CD4-positive, alpha-beta T cell treated with Interleukin-17A for 1 hour (primary cell): ENCODE measurements at places on chromosomes 11 and 22.

GRCh38 chr11:42025121-42025803 is 565.8 kb upstream of the LRRC4C start:
- DNase-seq = no peak

DNA sequence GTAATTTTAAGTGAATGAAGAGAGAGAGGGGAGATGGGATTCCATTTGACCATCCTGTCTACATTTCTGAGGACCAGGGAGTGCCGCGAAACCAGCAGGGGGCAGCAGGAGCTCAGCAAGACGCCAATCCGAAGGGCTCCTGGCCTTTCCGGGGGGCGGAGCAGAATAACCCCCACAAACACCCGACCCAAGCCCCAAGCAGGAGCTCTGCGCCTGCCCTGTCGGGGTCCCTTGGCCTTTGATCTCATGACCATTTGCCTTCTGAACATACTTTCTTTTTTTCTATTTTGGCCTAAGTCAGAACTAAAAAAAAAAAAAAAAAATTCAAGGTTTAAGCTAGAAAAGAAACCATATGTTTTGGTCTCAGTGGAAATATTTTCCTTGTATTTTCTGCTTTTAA is 21.9 kb upstream of the SCN2B start:
- peak; percentile 83 for DNase-seq

DNA sequence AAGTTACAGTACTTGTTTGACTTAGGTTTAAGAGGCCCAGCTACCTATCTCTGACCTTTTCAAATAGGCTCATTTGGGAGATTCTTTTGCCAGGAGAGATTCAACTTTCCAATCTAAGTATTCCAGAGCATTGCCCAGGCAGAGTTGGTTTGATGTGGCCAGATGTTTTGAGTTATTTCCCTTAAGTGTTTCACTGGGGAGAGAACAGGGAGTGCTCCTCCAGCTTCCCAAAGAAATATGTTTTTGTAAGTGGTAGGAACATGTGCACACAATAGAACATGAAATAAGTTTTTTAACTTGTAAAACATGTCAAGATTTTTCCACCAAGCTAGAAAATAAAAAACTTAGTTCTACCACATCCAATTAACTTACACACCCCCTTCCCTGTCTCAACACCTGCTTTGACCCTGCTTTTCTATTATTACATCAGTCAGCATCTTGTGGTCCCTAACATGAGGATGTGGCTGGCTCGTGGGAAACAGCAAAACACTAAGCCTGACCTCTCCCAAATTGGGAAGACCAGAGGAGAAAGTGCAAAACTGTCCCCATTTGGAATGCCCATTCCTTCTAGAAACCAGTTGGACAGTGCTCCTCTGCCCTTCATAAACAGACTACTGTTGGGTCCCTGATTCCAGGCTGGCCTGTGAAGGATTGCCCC is 70.4 kb upstream of the RASSF10 start:
- no peak for DNase-seq

- DNase-seq = peak; percentile 30
These were observed 644 bp downstream of the SPTY2D1 start for GRCh38 chr11:18633256-18634139.

DNA sequence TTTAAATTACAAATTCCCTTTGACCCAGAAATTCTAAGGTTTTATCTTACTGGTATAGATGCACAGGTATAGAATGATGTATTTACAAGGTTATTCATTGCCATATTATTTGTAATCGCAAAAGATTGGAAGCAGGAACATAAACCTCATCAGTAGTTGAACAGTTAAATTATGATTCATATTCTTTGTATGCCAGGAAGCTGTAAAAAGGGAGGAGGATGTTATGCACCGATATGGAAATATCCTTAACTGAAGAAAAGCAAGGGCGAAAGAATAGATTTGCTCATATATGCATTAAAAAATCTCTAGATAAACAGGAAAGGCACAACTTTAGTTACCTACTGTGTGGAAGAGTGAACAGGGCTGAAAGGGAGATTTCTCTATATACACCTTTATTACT is 36.7 kb downstream of the PPFIA1 start:
- no peak for DNase-seq

GRCh38 chr22:33920197-33920540 is at the start of gene LARGE1:
Gene LARGE1, minus strand, starts transcription at chr22:33920476.
- no peak for DNase-seq

GRCh38 chr22:48104766-48105165 is 1342.3 kb downstream of the TBC1D22A start:
- no peak for DNase-seq

DNA sequence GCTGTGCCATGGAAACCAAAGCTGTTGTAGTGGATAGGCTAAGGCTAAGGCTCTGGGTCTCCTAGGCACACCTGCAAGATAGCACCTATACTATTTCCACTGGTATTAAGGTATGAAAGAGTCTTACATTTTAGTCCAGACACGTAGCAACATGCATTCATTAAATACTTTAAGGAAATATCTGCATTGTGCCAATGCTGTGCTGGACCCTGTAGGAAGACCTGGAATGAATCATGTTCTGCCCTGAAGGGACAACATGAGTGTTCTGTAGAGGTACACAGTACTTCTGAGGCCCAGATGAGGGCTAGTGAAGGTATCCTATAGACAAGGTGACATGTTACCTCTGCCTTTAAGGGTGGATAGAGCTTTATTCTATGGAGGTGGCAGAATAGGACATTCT is 35.2 kb upstream of the RRM1 start:
- DNase-seq = no peak

DNA sequence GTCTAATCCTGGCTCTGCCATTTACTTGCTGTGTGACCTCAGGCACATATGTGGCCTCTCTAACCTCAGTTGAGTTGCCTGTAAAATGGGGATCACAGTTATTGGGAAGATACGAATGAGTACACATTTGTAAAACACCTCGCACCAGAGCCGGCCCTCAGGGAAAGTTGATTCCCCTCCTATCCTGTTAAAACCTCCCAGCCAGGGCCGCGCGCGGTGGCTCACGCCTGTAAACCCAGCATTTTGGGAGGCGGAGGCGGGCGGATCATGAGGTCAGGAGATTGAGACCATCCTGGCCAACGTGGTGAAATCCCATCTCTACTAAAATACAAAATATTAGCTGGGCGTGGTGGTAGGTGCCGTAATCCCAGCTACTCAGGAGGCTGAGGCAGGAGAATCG is 7.8 kb upstream of the MYBPC3 start:
- DNase-seq = no peak

GRCh38 chr11:67675058-67675747 is 780 bp upstream of the ALDH3B2 start:
- DNase-seq = no peak

- no peak for DNase-seq
These were observed 503.2 kb downstream of the MN1 start for GRCh38 chr22:27298332-27298731.

DNA sequence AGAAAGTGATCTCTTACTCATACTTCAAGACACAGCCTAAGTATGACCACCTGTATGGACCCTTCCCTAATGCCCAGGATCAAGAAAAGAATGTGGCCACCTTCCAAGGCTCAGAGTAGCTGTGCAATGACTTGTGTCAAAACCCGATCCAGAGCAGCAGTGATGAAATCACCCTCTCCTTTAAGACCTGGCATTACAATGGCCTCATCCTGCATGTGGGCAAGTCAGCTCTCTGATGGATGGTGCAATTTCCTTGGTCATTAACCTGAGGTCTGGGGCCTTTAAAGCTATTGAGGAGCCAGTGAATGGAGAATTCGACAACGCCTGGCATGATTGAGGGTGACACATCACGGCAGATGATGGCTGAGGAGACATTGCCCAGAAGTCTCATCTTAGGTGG is 9.1 kb upstream of the TUBA8 start:
- DNase-seq = no peak

DNA sequence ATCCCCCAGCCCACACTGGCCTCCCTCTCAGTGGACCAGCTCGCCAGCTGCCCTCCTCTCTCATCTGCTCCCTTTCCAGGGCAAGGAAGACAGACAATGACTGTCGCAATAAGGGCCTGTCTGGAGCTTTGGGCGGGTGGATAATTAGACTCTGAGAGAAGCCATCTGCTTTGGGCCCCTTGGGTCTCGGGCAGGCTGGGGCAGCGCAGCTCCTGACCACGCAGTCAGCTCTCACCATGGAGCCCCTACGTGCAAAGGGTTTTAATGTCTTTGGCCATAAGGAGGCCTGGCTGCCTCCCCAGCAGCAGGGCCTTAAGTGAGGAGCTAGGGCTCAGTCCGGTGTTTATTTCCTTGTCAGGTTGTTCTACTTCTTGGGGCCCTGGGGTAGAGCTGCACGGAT is 153.9 kb downstream of the CHST1 start:
- DNase-seq = no peak

DNA sequence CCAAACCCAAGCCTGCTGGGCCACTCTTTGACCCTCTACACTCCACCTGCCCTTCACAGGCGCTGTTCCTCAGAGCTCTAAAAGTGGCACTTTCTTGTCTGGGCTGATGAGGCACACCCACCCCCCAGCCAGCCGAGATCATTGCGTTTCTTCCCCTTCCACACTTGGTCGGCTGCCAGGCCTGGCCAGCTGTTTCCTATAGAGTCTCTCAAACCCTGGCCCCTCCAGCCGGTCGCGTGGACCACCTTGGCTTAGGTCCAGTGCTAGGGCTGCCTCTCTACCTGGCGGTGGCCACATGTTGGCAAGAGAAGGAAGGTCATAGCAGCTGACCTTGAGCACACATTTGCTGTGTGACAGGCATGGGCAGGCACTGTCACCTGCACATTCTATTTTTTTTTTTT is 60.6 kb downstream of the PPP6R2 start:
- no peak for DNase-seq

DNA sequence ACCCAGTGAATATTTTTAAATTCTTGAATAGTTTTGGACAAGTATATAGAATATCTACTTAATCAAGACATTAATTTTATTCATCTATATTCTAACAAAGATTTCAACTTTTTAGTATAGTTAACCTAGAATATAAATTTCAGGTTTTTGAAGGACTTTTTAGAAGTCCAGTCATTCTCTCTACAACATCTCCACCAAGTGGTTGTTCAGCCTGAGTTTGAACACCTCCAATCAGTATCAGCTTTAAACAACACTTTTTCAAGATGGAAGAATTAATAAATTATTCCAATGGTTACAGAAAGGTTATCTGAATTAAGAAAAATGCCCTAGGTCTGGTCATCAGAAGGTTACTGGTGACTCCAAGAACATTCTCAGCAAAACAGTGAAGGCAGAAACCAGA is 31.8 kb downstream of the EIF3M start:
- DNase-seq = no peak

GRCh38 chr11:35084817-35085440 is 54.0 kb upstream of the CD44 start:
- no peak for DNase-seq

GRCh38 chr22:34017205-34017604 is 96.9 kb upstream of the LARGE1 start:
- DNase-seq = no peak

- no peak for DNase-seq
These were observed 24.1 kb downstream of the PTPRJ start for GRCh38 chr11:48004456-48004855.

- DNase-seq = peak; percentile 60
These were observed 6.9 kb upstream of the POLDIP3 start for GRCh38 chr22:42621505-42622002.

- no peak for DNase-seq
These were observed 2.3 kb upstream of the FOLR1 start for GRCh38 chr11:72189455-72190250.

GRCh38 chr11:69696749-69697468 is 6.9 kb downstream of the FGF19 start:
- DNase-seq = no peak

- peak; percentile 75 for DNase-seq
These were observed 17.3 kb downstream of the EPS8L2 start for GRCh38 chr11:723120-723883.

DNA sequence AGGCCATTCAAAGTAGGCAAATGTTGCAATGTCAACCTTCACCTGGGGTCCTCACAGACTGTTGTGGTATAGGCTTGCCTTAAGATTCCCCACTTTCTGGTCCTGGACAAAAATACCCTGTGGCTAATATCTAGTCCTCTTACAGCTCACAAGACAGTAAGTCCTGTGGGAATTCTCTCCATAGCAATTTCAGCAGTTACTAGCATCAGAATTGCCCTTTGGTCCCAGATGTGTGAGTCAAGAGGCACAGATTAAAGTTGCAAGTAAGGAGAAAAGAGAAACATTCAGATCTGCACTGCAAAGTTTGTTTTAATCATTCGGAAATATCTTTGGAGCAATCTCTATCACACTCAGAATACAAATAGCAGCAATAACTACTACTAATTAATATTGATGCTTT is 420.2 kb downstream of the NTM start:
- no peak for DNase-seq

GRCh38 chr11:72122607-72123006 is 10.1 kb upstream of the ANAPC15 start:
- DNase-seq = no peak

GRCh38 chr22:28506150-28506535 is 173.5 kb downstream of the TTC28 start:
- no peak for DNase-seq

DNA sequence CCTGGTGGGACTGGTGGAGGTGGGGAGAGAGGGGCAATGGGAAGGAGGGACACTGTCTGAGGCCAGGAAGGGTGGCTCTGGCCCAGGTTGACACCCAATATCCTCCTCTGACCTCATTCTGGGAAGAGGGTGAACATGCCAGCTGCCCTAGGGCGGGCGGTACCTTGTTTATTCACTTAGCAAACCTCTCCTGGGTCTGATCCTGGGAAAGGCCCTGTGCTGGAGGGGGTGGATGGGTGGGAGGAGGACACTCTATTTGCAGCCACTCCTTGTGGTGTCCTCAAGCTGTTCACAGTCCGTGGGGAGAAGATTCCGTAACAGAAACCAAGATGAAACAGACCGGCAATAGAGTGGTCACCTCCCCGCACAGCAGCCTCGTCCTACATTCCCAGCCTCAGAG is 49.7 kb upstream of the EIF3D start:
- no peak for DNase-seq

- peak; percentile 96 for DNase-seq
These were observed at the start of gene NUP50 for GRCh38 chr22:45163451-45164269. Gene NUP50, plus strand, starts transcription at chr22:45163925. Its CDS starts 4,253 bp downstream, at chr22:45168178.

DNA sequence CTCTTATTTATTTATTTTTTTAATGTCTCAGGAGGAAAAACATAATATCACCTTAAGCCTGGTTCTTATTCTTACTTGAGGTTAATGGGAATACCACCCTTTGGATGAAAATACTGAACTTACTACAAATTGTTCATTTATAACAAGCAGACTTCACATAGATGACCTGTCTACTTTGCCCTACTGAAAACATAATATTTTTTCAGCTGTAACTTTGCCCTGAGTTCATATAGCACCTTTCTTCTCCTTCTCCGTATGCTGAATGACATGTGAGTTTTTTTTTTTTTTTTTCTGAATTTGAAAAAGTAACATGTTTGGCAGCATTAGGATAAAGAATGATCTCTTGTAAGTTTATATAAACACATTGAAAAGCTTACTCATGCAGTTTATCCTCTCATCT is 186.8 kb downstream of the TMEM135 start:
- no peak for DNase-seq

- no peak for DNase-seq
These were observed 15.9 kb downstream of the WNT11 start for GRCh38 chr11:76190376-76190775.
